ENCODE measurements at places on chromosomes 16 and 17. TPM values are rescaled to one million over a fixed set of nuclear protein-coding genes. Genes with fewer than 3 reads are reported as not detected.

Gene MYCBPAP
- 0.88 TPM for total RNA-seq

Gene NPIPB2
- 1.8 TPM for total RNA-seq

Gene CALB2
- 1.1 TPM for total RNA-seq

Gene HLF
- under 0.01 TPM for total RNA-seq

Gene DPEP3
- total RNA-seq = not detected

Gene ZP2
- not detected for total RNA-seq

DNA sequence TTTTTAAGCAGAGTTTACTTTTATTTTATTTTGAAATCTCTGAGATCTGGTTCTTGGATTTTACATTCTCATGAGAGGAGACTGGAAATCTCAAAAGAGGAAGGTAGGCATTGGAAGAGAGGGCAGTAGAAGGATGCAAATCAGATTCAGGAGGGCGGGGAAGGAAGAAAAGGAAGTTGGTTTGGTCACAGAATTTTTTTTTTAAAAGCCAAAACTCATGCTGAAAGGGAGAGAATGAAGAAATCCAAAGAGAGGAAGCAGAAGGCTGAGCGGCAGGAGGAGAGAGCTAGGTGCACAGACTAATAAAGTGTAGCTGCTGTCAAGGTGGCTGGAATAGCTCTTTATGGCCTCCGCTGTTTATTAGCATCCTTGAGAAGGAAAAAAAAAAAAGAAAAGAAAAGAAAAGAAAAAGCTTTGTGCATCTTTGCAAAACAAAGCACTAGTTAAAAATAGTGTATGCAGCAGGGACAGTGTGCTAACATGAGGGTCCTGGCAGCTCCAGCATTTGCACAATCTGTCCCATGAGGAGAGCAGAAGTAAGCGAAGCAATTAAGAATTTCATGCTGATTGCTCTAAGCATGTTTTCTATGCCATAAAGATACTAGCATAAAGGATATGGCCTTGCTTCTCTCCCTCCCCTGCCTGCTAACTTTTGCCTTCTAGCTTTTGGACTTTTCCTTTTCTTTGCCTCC is 194.2 kb downstream of the ZFHX3 start:
- no peak for DNase-seq

- DNase-seq = no peak
Measured at GRCh38 chr17:64500862-64501765, 4.3 kb upstream of the POLG2 start.

DNA sequence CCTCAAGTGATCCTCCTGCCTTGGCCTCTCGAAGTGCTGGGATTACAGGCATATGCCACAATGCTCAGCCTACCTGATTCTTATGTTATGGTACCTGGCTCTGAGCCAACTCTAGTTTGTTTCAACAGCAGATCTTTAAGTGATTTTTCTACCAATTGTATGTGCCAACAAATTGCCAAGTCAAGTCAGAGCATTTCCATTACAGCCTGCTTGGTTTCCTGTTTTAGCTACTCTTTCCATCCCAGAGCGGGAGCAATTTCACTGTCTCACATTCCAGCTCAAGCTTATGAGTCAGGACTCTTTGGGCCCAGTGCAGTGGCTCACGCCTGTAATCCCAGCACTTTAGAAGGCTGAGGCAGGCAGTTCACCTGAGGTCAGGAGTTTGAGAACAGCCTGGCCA is 30.8 kb upstream of the RBBP6 start:
- DNase-seq = peak; percentile 82

GRCh38 chr17:51507444-51507843 is 247.1 kb downstream of the UTP18 start:
- DNase-seq = no peak

- DNase-seq = no peak
Measured at GRCh38 chr17:55545806-55546205, 34.6 kb upstream of the SMIM36 start.

- DNase-seq = no peak
Measured at GRCh38 chr16:65950211-65950610, 416.3 kb upstream of the CDH5 start.

- DNase-seq = peak; percentile 65
Measured at GRCh38 chr17:45138911-45139532, 3.5 kb downstream of the ACBD4 start.

- DNase-seq = no peak
Measured at GRCh38 chr16:8458481-8459046, 131.7 kb downstream of the TMEM114 start.

DNA sequence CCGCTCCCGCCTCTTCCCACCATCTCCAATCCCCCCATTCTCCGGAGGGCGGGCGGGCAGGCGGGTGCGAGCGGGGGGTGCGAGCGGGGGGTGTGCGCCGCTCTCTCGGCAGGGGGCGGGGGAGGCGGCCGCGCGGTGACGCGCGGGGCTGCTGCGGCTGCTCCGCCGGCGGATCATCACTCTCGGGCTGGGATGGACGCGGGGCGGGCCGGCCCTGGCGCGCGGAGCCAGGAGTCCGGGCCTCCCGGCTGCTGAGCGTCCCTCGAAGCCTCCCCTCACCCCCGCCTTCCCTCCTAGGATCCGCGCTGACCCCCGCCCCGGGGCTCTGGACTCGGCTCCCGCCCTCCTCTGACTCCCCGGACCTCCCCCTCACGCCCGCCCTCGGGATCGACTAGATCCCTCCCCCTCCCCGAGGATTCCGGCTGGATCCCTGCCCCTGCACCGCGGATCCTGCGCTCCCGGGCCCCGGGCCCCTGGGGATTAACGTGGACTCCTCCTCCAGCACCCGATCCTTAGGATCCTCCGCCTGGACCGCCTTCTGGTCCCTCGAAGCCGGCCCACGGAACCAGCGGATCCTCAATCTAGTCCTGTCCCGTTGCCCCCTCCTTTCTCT is 946 bp upstream of the TMEM256 start:
- DNase-seq = peak; percentile 98

- DNase-seq = no peak
Measured at GRCh38 chr16:9966569-9967157, 215.6 kb downstream of the GRIN2A start.

- DNase-seq = no peak
Measured at GRCh38 chr17:56675876-56676660, 82.6 kb downstream of the NOG start.

DNA sequence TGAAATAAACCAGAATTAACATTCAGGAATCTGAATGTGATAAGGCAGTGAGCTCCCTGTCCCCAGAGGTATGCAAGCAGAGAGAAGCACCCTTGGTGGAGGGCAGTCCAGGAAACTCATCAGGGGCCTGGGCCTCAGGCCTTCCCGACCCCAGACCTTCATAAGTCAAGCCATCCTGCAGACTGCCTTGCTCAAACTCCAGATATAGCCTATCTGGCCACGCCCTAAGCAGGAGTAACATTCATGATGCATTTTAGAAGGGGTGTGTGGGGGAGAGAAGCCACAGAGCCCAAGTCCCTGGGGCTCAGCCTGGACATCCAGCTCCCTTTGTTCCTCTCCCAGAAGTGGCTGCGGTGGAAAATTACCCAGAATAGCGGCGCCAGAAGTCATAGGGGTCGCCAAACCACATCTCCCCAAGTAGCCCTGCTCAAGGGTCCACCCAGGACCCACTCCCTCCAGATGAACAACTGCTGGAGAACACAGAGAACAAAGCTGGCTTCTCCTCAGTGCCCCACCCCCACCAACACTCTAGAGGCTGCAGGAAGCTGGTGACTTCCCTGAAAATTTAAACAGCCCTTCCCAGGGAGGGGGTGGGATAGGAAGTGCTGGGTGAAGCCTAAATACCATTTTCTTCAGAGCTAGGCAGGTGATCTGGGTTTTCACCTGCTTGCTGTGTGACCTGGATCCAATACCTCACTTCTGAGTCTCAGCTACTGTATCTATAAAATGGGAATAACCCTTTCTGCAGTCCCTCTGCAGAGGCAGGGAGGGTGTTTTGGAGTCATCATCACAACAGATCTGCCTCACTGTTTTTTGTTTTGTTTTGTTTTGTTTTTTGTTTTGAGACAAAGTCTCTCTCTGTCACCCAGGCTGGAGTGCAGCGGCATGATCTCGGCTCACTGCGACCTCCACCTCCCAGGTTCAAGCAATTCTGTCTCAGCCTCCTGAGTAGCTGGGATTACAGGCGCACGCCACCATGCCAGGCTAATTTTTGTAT is 1.5 kb upstream of the SREBF1 start:
- DNase-seq = peak; percentile 89

DNA sequence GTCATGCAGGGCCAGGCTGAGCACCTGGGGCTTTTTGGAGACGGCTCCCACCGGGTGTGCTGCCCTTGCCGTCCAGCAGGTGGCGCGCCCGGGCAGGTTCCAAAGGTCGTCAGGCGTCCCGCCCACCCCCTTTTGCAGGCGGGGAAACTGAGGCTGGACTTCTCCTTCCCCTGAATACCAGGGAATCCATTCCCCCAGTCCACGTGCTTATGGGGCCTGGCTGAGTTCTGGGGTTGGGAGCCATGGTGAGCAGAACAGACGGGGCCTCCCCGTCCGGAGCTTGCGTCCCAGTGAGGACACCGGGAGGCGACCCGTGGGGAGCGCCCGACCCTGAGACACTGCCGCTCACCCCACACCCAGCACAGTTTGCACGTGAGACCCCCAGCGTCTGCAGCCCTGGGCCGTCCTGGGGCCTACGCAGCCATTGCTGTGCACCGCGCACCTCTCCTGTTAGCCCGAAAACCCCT is 51.8 kb upstream of the JPH3 start:
- DNase-seq = peak; percentile 87

DNA sequence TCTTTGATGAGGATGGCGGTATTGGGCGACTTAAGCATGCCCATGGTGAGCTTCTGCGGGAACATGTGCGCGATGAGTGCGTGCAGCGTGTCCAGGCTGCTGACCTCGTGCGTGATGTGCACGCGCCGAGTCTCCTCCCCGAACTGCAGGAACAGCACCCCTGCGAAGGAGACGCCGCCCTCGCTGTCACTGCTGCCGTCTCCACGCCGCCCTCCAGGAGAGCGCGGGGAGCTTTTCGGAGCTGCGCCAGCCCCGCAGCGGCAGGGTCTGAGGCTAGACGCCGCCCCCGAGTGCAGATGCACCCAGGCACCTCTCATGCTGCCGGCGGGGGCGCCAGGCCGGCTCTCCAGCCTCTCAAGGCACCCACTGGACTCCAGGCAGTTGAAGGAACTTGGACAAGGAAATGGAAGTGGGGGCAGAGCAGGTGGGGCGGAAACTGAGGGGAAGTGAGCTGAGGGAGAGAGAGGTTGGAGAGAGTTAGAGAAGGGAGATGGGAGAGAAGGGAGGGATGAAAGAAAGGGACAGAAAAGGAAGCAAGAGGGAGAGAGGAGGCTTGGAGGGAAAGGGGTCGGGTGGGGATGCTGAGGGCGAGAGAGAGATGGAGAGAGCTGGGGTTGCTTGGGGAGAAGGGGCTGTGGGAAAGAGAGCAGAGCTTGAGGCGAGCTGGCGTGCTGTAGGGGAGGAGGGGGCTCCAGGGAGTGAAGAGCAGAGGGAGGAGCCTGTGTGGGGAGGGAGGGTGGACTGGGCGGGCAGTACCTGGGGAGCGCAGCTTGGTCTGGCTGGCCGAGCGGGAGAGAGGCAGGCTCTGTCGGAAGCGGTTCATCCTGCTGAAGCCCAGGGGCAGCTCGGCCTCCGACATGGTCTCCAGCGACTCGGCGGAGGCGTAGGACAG is 42.1 kb downstream of the SRCIN1 start:
- no peak for DNase-seq

DNA sequence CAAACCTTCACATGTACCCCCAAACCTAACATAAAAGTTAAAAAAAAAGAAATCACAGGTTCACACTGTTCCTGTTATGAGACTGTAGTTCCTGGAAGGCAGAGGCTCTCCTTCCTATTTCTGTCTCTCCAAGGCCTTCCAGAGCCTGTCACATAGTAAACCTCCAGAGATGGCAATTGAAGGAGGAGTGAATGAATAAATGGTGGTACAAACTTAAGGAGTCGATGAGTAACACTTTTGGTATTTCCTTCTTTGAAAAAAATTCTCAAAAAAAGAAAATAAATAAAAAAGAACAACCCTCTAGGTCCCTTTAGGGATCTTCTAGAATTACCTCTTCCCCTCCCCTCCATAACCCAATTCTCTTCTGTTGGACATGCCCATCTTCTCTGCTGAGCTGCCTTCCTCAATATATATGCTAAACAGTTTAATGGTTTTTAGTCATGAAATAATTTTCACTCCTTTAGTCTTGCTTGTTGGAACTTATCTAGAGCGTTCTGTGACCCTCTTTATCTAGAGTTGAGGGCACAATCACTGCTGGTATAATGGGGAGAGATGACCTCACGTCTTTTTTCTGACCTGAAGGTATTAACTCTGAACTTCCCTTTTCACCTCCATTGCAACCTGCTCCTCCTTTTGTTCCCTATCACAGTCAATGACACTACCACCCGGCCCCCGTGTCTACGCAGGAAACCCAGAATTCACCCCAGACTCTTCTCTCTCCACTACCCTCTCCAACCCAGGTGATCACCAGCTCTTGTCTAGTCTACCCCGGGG is 1.7 kb upstream of the TAF15 start:
- DNase-seq = peak; percentile 72

DNA sequence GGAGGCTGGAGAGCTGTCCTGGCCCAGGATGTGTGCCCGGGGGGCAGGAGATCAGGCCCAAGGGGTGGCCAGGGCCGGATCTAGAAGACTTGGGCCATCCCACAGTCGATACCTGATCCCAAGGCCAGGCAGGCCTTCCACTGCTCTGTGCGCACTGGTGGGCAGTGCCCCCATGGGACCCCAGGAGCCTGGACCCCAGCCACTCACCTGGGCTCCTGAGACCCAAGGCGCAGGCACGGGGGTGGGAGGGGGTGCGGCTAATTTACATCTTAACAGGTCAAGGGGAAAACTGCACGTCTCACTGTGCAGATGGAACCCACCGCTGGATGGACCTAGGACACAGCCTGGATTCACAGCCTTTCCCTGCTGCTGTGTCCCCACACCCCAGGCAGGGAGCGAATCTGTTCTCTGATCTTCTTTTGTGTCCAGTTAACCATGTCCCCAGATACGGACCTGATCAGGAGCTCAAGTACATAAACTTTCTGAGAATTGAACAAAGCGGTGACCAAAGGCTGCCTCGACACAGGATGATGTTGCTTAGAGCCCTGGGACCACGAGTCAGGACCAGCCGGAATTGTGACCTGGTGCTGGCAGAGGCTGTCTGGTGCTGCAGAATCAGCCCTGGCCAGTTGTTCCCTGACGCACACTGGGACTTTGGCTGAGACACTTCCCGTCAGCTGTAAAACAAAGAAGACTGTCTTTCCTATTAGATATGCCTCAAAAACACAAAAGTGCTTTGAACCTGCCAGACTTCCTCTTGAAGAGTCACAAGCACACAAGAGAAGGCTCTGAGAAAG is 60.6 kb downstream of the TNFRSF13B start:
- no peak for DNase-seq

GRCh38 chr16:69918241-69918640 is 32.9 kb upstream of the CLEC18A start:
- DNase-seq = no peak

- peak; percentile 18 for DNase-seq
Measured at GRCh38 chr16:22970209-22970865, 156.4 kb downstream of the HS3ST2 start.

- peak; percentile 81 for DNase-seq
Measured at GRCh38 chr17:72151565-72152386, 31.0 kb downstream of the SOX9 start.

- DNase-seq = peak; percentile 67
Measured at GRCh38 chr16:89092013-89092412, 1.6 kb upstream of the ACSF3 start.

GRCh38 chr16:1961651-1962067 is 2.3 kb downstream of the NDUFB10 start:
- DNase-seq = peak; percentile 23

GRCh38 chr16:83802554-83803205 is 5.1 kb upstream of the HSBP1 start:
- DNase-seq = no peak
